ENCODE measurements at places on chromosomes 5 and 9.

DNA sequence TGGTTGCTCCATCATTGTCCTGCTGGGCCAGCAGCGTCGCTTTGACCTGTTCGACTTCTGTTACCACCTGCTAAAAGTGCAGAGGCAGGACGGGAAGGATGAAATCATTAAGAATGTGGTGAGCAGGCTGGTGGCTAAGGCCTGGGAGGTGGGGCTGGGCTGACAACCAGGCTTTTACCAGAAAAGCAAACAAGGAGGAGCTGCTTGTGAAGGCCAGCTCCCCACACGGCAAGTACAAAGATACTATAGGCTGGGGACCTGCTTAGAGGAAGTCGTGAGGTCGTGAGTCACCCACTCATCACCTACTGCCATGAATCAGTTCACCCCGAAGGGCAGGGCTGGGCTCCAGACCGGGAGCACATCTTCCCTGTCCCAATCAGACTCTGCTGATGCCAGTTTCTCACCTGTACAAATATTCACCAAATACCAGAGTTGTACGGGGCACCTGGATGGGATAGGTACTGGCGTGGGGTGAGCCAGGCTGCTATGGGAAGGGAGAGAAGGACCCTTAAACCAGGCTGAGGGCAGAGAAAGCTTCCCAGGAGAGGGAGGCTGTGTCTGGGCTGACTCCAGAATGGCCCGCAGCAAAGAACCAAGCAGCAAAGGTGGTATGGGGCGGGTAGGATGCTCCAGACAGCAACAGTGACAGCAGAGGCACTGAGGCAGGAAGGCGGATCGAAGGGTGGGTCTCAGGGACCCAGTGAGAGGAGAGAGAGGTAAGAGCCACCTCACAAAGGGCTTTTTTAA lies 69.3 kb upstream of the NIPAL4 start:
- peak; percentile 31 for DNase-seq

DNA sequence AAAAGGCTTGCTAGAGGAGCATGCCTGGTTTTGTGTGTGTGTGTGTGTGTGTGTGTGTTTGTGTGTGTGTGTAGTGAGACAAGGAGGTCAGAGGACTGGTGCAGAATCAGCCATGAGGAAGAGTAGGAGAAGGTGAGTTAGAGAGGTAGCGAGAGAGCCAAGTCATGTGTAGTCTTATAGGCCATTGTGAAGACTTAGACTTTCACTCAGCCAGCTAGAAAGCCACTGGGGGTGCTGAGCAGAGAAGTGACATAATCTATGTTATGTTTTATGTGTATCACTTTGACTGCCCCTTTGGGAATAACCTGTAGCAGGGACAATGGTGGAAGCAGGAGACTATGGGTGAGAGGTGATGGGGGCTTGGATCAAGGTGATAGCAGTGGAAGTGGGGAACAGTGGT lies 180.5 kb upstream of the CLINT1 start:
- DNase-seq: no peak

DNA sequence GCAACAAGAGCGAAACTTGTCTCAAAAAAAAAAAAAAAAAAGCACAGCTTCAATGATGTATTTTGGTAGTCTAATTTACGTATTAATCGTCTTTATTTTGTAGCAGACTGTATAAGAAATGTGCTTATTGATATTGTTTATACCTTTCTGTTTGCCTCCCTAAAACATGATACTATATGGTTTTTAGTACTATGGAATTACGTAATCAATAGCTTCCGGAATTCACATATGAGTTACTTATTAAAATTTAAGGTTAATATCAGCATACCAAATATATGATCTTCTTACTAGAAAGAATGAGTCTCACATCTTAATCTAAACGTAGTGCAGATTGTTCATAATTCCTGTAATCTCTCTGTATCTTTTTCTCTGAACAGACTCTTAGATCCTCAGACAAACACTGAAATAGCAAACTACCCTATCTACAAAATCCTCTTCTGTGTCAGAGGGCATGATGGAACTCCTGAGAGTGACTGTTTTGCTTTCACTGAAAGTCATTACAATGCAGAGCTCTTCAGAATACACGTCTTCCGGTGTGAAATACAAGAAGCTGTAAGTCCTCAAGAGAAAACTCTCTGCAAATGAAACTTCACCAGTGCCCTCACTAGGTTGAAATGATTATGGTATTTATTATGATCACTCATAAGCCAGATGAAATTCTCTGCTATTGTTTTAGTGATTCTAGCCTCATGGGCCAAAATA lies 44.4 kb upstream of the GPR21 start:
- DNase-seq: no peak

DNA sequence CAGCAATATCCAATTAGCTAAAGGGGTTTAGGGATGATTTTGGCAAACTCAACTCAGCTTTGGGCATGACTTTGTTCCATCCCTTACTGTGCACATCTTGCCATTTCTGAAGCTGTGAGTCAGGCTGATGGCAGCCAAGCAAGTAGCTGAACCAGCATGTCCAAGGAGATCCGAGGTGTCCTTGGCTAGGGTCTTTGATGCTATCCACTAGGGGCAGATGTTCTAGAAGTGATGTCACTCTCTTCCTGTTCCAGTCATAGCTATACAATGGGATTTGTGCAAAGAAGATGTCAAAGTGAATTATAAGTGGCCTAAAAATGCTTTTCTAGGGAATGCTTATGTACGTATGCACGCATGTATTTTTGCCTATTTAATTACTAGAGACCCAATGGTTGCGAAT lies 160.8 kb upstream of the PAPPA start:
- DNase-seq: no peak

- DNase-seq: no peak
Observed at GRCh38 chr5:143021595-143021994, 251.4 kb downstream of the ARHGAP26 start.

GRCh38 chr5:117863586-117864296 lies 1124.6 kb downstream of the DTWD2 start:
- DNase-seq: no peak

DNA sequence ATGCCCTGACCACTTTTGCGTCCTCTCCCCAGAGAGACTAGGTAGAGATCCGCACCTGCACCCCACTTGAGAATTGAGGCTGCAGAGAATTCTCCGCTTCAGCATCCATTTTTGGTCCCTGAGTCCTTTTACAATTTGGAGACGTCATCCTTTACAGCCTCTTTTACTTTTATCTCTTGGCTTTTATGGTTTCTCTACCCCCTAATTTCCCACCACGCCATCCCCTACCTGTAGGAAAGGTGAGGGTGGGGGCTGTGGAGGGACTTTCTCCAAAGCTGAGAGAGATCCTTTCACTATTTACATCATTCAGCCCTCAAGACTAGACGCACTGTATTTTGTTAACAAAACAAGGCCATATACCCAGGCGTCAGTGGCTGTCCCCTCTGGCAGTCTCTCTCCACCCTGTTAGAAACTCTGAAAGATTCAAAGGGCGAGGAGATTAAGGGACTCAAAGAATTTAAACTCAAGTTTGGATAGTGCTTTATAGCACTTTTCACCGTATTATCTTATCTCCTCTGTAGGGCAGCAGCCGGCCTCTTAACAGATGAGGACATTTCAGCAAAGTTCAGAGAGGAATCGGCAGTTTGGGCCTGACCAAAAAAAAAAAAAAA lies 1.7 kb downstream of the MSX2 start:
- no peak for DNase-seq

DNA sequence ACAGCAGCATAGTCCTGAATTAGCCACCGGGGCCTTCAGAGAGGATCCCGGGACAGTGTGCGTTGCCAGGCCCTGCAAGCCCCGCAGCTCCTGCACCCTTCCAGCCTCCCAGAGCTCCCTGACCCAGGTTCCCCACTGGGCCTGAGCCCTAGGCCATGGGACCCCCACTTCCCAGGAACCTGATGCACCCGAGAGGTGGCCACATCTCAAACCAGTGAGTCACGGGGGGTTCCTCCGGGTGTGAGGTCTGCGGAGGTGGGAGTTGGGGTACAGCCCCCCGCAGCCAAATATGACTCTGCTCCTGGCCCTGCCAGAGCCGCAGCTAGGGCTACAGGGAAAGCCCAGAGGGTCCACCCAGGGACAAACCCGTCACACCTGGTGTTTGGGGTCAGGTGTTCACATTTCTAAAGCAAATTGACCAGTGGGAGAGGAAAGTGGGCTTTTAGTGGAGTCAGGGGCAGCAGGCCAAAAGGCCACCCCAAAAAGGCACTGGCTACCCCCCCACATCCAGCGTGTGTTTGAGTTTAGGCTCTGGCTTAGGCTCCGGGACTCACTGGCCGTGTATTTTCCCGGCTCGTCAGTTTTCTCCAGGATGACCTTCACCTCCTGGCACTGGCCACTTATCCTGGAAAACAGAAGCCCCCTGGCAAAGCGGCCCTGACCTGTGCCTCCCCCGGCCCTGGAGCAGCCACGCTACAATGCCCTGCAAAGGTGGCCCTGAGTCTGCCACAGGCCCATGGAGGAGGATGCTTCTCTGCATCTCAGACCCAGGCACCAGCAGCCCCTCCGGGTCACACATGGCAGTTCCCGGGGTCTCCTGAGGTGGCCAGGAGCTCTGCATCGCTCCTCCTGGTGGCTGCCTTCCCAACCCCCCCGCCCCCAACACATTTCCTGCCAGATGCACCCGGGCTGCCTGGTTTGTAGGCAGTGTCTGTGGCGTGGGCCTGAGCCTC lies 17.4 kb upstream of the OBP2B start:
- no peak for DNase-seq

- no peak for DNase-seq
Observed at GRCh38 chr5:159262472-159262858, 625 bp upstream of the UBLCP1 start.

GRCh38 chr5:67377631-67378030 lies 181.0 kb upstream of the CD180 start:
- DNase-seq: no peak

DNA sequence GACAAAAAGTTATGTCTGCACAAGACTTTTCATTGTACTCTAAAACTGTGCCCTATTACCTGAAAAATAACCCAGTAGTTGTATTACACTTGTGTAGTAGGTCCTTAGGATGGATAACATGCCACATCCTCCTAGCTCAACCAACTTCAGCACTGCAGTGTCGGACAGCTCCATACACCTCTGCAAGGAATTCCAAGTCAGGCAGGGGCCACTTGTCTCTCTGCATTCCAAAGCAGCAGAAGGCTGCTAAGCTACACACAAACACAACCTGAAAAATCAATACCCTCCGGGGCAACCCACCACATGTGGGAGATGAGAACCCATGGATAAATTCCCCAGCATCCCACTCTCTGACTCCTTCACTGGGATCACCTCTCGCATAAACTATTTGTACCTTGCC lies 50.2 kb downstream of the MED10 start:
- no peak for DNase-seq

- no peak for DNase-seq
Observed at GRCh38 chr5:6780802-6781391, 67.7 kb downstream of the TENT4A start.

GRCh38 chr5:40436535-40437237 lies 243.0 kb upstream of the PTGER4 start:
- peak; percentile 3 for DNase-seq

DNA sequence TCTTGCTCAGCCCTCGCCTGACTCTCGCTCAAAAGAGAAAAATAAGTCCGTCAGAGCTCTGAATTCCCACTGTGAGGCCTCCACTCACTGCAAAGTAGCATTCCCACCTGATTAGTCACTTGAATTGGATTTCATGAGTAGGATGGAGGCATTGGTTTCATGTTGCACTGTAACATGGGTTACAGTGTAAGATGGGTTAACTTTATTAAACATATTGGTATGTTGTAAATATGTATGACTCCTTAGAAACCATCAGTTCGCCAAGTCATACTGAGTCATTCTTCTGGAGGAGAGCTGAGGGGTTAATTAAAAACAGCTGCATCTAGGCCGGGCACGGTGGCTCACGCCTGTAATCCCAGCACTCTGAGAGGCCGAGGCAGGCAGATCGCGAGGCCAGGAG lies 93.8 kb upstream of the BNC2 start:
- DNase-seq: no peak

Data from activated CD4-positive, CD25-positive, alpha-beta regulatory T cell (primary cell).